Epithelial cell of umbilical artery (primary cell): ENCODE measurements at places on chromosomes 3 and 15. TPM values are rescaled to one million over a fixed set of nuclear protein-coding genes. Genes with fewer than 3 reads are reported as not detected.

Gene HRG
- total RNA-seq: not detected in 2 replicates

Gene TTC23
- total RNA-seq: 25.3 and 32.1 TPM in 2 replicates

Gene PDCD7
- 13.0 and 18.2 TPM in 2 replicates for total RNA-seq

Gene RBP2
- not detected in 2 replicates for total RNA-seq

Gene GOLGA6L9
- 0.97 and 2.0 TPM in 2 replicates for total RNA-seq

Gene IQCF5
- not detected in 2 replicates for total RNA-seq

Gene SLC28A2
- not detected in 2 replicates for total RNA-seq

Gene CCR4
- under 0.01 and 0.30 TPM in 2 replicates for total RNA-seq

Gene SLC22A14
- not detected in 2 replicates for total RNA-seq

Gene TOPBP1
- 25.3 and 34.2 TPM in 2 replicates for total RNA-seq

Gene TNNC1
- not detected in 2 replicates for total RNA-seq

Gene IGSF10
- under 0.01 and 0.15 TPM in 2 replicates for total RNA-seq

Gene SPESP1
- 3.0 and 4.9 TPM in 2 replicates for total RNA-seq
